ENCODE measurements at places on chromosomes 7 and 10. TPM values are rescaled to one million over a fixed set of nuclear protein-coding genes. Genes with fewer than 3 reads are reported as not detected.

Gene DNAJC1
- 55.3 TPM for total RNA-seq

DNA sequence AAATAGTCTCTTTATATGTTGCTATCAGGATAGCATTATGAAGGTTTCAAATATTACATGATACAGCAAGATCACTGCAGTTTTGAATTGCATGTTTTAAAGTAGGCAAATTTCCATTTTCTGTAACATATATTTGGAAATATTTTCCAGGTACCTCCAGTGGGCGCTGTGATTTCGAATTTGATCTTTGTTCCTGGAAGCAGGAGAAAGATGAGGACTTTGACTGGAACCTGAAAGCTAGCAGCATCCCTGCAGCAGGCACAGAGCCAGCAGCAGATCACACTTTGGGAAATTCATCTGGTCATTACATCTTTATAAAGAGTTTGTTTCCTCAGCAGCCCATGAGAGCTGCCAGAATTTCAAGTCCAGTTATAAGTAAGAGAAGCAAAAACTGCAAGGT, 299.0 kb downstream of the MALRD1 start:
- H3K27me3 ChIP-seq, result no peaks in the 10 kb centered on the region
- no peaks in the 10 kb centered on the region for H3K36me3 ChIP-seq
- no peak overlapping the region for H3K27ac ChIP-seq
- no peaks in the 10 kb centered on the region for H3K4me1 ChIP-seq
- no peak overlapping the region for H3K4me3 ChIP-seq

- peak; percentile 86 for DNase-seq
- peak overlapping the region; percentile 44 for H3K4me3 ChIP-seq
- no peaks in the 10 kb centered on the region for H3K36me3 ChIP-seq
- H3K27me3 ChIP-seq, result peaks cover 100% of the 10 kb centered on the region
These were observed 2.6 kb upstream of the GAD2 start for GRCh38 chr10:26214004-26214403.

Gene NPSR1
- total RNA-seq, result not detected

Gene CUTC
- total RNA-seq, result 36.1 TPM

DNA sequence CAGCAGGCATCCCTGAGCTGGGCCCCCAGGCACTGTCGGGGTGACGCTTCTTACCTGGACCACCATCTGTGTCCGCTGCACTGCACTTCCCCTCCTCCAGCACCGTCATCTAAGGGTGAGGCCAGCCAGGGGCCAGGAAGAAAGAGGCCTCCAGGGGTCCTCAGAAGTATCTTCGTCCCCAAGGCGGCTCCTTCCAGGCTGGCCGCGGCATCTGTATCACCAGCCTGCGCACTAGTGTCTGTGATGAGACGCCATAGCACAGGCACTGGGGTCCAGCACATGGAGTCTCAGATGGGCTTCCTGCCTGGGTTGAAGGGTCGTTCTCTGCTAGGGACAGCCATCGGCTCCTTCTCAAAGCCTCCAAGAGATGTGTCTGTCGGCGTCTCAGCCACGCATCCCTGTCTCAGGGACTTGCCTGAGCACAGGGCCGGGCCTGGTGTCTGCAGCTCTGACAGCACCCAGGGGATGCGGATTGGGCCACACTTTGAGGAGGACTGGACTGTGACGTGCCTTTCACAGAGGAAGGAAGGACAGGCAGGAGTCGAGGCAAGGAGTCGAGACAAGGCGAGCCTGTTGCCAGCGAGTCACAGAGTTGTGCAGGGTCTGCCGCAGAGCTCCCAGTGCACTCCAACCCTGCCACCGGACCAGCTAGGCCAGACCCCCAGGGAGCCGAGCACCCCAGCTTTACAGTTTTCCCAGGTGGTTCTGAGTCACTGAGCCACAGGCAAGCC, 101.5 kb upstream of the DIP2C start:
- H3K4me1 ChIP-seq, result peaks cover 8% of the 10 kb centered on the region
- H3K27me3 ChIP-seq, result peaks cover 2% of the 10 kb centered on the region
- H3K27ac ChIP-seq, result no peak overlapping the region
- DNase-seq, result no peak
- no peaks in the 10 kb centered on the region for H3K36me3 ChIP-seq

GRCh38 chr7:113289140-113289740, 170.9 kb upstream of the SMIM30 start:
- H3K27me3 ChIP-seq, result no peaks in the 10 kb centered on the region
- no peaks in the 10 kb centered on the region for H3K4me1 ChIP-seq
- no peak overlapping the region for H3K27ac ChIP-seq
- H3K4me3 ChIP-seq, result no peak overlapping the region
- DNase-seq, result peak; percentile 66

GRCh38 chr7:22663721-22664120, 63.3 kb upstream of the IL6 start:
- H3K4me3 ChIP-seq, result no peak overlapping the region
- H3K36me3 ChIP-seq, result no peaks in the 10 kb centered on the region
- H3K4me1 ChIP-seq, result no peaks in the 10 kb centered on the region
- no peaks in the 10 kb centered on the region for H3K27me3 ChIP-seq
- H3K27ac ChIP-seq, result no peak overlapping the region
- DNase-seq, result no peak

- H3K27ac ChIP-seq, result no peak overlapping the region
- H3K4me3 ChIP-seq, result no peak overlapping the region
- peak; percentile 25 for DNase-seq
- no peaks in the 10 kb centered on the region for H3K27me3 ChIP-seq
These were observed 383.8 kb upstream of the SORCS1 start for GRCh38 chr10:107548301-107548700.

Gene CCDC146
- total RNA-seq, result 6.1 TPM

Gene HTR5A
- not detected for total RNA-seq

DNA sequence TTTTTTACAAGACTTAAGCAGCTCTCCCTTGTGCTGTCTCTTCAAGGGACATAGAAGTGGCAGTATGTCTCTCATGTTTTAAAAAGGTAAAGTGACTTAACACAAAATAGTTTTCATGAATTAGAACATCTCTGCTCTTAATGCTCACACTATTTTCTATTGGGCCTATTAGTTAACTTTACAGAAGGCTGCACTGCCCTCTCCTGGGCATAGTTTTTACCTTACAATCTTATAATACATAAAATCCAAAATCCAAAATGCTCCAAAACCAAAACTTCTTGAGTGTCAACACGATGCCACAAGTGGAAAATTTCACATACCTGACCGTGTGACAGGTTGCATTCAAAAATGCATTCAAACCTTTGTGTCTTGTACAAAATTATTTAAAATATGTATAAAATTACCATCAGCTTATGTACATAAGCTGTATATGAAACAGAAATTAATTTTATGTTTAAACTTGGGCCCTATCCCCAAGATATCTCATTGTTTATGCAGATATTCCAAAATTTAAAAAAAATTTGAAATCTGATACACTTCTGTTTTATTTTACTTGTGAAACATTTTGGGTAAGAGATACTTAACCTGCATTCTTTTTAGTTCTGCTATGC, 25.8 kb downstream of the TES start:
- no peaks in the 10 kb centered on the region for H3K4me1 ChIP-seq
- no peak overlapping the region for H3K4me3 ChIP-seq
- no peaks in the 10 kb centered on the region for H3K27me3 ChIP-seq

All from neural progenitor cell (in vitro differentiated cells).